ENCODE measurements at places on chromosomes 7 and 10.

DNA sequence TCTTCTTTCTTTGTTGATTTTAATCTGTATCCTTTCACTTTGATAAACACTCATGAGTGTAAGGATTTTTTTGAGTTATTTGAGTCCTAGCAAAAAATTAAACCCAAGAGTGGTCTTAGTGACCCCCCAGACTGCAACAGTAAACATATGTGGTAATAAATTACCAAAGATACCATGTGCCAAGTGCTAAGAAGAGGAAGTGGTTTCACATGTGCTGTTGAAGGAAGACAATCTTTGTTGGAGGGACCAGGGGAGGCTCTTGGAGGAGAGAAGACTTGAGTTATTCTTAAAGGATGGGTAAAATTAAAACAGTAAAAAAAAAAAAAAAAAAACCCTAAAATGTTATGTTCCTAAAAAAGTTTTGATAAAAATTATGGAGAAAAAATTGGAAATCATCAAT, 150.2 kb downstream of the SEC23IP start:
- DNase-seq, result no peak

- no peak for DNase-seq
Observed at GRCh38 chr7:51175316-51175991, 141.2 kb downstream of the COBL start.

- no peak for DNase-seq
Observed at GRCh38 chr10:78471326-78471722, 437.7 kb downstream of the RPS24 start.

DNA sequence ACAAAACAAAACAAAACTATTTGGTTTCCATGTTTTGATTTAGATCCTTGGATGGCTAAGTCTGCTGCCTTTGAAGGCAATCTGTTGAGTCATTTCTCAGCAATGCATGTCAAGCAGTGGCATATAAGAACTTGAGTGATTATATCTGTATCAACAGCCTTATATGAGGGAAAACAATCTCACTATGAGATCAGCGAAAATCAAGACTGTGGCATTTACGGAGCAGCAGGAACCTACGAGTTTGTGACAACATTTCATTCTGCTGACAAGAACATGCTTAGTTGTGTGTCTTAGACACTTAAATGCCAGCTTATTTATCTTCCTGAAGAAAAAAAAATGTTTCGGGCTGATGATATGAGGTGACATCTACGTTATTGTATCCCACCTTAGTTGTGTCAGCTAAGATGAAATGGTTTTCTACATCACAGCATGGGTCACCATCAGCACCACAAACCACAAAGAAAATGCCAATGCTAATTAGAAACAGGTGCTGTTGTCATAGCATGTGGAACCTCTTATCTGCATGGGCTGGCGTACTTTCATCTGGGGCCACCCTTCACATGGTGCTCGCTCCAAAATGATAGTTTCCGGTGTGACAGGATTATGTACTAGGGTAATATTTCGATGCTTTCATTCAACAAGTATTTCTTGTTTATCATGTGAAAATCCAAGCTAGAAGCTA, 1085.5 kb downstream of the SORCS1 start:
- no peak for DNase-seq

DNA sequence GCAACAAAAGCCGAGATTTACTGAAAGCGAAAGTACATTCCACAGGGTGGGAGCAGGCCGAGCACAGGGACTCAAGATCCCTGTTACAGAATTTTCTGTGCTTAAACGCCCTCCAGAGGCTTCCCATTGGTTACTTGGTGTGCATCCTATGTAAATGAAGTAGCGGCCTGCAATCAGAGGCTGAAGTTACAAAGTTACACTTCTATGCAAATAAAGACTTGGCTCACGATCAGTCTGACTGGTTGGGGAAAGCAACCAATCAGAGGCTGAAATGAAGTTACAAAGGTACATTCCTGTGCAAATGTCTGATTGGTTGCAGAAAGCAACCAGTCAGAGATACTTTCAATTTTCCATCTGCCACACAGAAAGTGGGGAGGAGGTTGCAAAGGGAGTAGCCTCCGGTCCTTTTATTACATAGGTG, 4.1 kb downstream of the ACBD7 start:
- DNase-seq, result no peak

- no peak for DNase-seq
Observed at GRCh38 chr7:148319316-148319808, 271.2 kb upstream of the C7orf33 start.

- no peak for DNase-seq
Observed at GRCh38 chr10:74432841-74433594, 282.0 kb downstream of the ADK start.

GRCh38 chr7:23396222-23397015, 73.9 kb downstream of the IGF2BP3 start:
- no peak for DNase-seq

- no peak for DNase-seq
Observed at GRCh38 chr10:43892062-43892770, 243.5 kb upstream of the ZNF32 start.

DNA sequence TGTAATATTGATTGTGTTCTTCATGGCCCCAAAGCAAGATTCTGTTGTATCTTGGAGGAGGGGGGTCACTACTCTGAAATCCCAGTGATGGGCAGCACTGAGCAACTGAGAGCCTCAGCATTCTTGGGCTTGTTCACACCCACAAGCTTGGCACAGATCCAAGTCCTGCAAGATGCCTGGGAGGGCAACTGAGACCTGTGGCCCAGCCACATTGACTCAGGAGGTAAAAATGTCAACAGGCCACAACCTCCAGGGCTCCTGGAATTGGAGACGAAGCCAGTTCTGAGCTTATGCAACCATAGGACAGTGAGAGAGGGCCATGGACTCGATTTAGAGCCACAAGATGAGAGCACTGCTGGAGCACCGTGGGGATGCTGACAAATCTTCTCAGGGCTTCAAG, 3.1 kb upstream of the DOCK1 start:
- DNase-seq, result no peak

DNA sequence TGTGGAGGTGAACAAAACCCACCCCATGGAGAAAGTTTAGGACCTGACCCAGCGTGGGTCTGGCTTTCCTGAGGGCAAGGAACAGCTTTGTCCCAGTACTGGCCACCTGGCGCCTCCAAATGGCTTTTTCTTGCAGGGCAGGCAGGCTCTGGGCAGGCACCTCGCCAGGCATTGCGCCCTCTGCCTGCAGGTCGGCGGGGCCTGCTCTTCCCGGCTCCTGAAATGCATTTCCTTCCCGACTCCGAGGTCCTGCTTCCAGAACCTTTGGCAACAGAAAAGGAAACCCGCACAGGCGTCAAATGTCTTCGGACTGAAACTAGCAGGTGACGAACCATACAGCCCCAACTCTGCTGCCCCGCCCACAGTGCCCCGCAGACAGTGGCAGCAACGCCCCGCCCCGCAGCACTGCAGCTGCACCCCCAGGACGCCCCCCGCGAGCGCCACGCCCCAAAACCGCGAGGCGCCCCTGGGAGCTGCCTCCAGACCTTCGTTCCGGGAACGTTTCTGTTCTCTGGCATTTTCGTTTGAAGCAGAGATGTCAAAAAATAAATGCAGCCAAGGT, 65.5 kb downstream of the C10orf143 start:
- DNase-seq, result no peak

GRCh38 chr7:8114175-8114574, 145.6 kb downstream of the GLCCI1 start:
- no peak for DNase-seq

- DNase-seq, result no peak
Observed at GRCh38 chr10:986881-987619, 1.2 kb upstream of the GTPBP4 start.

GRCh38 chr7:111752022-111752582, 189.8 kb upstream of the IMMP2L start:
- DNase-seq, result peak; percentile 55

GRCh38 chr7:496528-497295, 22.9 kb downstream of the PDGFA start:
- no peak for DNase-seq

- DNase-seq, result no peak
Observed at GRCh38 chr7:99386584-99387238, 12.2 kb downstream of the ARPC1B start.

GRCh38 chr7:97024209-97025129, at the start of gene DLX5:
DLX5 (minus strand) TSS chr7:97024831; CDS start chr7:97024623, 208 bp downstream.
- no peak for DNase-seq

GRCh38 chr7:123719197-123719721, 29.5 kb downstream of the WASL start:
- no peak for DNase-seq

- no peak for DNase-seq
Observed at GRCh38 chr10:102670871-102671434, 26.7 kb downstream of the TRIM8 start.

- DNase-seq, result no peak
Observed at GRCh38 chr10:14826076-14826829, 11.6 kb downstream of the CDNF start.

DNA sequence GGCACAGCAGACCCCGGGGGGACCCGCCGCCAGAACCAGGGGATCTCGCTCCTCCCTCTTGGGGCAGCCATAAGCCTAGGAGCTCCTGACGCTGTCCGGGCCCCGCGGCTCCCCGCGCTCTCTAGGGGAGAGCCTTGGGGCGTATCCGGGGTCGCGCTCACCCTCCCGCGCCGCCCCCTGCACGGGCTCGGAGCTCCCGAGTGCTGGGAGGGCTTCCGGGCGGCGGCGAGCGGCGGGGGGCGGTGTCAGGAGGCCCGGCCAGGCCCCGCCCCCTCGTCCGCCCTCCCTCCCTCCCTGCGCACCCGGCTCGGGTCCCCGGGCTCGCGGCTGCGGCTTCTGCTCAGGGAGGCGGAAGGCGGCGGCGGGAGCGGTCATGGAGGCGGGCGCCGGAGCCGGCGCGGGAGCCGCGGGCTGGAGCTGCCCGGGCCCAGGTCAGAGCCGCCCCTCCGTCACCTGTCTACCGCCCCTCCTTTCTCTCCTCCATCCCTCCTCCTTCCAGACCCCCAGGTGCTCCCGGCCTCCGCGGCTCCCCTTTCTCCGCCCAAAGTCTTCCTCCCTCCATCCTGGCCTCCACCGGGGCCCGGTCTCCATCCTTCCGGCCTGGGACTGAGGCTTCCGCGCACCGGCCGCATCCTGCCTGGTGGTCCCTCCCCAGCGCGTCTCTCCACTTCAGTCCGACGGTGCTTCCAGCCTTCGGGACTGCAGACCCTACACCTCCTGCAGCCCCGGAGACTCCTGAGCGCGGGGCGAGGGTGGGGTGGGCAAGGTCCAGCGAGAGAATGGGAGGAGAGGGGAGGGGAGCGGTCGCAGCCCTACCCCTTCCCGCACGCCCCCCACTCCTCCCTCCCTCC, at the start of gene CCDC136:
Gene CCDC136 (plus strand): TSS at position 848 of the 851 bp plus-strand sequence. CDS start 444 bp downstream, outside the sequence.
- DNase-seq, result peak; percentile 51

DNA sequence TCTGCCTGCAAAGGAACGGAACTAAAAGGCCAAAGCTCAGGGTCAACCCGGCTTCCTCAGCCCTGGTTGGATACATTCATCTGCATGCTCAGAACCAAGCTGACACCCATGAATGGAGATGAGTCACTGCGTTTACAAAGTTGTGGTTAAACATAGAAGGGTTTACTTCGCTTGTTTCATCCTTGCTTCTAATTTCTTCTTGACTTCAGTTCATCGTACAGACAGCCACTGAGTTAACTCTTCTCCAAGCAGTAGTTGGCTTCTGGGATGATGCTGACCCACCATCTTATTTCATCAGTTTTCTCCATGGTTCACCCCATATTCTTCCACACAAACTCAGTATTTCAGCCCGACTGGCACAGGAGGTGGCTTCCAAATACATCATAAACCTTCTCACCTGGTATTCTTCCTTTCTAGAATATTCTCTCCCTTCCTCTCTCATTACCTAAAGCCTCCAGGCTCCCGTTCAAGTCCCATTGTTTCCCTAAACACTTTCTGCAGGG, 166.3 kb upstream of the RNF32 start:
- no peak for DNase-seq

DNA sequence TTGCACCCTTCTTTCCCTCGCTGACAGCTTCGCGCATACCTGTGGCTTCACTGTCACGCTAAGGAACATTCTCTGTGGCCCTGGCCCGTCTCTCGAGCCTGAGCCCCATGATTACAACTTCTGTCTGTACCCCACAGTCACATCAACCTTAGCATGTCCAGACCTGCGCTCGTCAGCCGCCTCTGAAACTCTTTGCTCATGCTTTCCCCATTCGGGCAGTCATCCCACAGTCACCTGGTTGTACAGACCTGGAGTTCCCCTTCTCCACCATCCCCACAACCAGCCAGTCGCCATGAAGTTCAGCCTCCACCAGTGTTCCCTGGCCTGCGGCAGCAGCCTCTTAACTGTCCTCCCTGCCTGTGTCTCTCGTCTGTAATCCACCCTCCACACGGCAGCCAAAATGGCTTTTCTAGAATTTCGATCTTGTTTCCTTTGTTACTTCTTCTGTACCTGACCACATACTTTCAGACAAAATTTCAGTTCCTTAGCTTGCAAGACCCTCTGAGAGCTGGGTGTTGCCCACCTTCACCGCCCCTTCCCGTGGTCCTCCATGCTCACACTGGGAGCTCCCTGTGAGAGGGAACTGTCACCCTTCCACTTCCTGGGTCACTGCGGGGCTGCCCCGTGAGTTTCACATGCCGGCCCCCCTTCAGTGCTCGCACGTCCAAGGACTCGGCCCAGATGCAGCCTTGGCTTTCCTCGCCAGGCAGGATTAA, 229.2 kb downstream of the CELF2 start:
- DNase-seq, result no peak

- DNase-seq, result no peak
Observed at GRCh38 chr10:71964098-71964742, at the start of gene CHST3. CHST3 (plus strand) TSS chr10:71964395; CDS start chr10:72005843, 41,448 bp downstream.

GRCh38 chr10:14487488-14487883, 156.8 kb upstream of the FRMD4A start:
- DNase-seq, result no peak

DNA sequence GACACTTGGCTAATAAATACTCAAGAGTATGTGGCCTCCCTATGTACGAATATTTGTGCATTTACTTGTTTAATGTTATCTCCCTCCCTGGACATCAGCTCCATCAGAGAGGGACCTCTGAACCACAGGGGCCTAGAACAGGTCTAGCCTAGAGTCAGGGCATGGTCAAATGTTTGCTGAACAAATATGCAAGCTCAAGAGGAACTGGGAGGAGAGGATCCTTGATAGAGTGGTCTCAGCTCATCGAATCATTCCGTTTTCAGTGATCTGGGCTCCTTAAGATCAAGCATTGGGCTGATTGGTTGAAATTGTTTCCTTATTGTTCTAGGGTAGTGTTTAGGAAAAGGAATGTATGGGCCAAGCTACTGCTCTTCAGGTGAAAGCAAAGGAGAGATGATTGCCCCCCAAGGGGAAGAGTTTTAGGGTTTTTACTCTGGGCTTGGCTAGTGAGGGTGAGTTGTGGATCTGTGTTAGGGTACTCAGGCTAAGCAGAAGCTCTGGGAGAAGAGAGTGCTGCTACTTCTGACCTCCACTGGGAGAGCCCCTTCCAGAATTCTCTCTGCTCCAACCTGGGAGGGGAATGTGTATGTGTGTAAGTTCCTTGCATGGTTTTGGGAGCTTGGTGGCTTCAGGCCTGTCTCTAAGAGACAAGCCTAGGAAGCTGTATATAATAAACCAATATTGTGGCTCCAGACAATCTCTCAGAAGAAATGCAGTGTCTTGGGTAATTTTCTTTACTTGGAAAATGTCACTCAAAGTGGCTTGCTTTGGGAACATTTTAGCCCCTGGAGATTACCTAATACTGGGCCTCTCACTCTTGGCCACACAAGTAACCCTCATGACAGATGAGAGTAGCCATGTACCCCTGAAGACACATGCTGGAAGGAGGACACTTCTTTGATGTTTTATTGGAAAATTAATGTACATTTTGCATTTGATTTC, 110.0 kb downstream of the EMX2 start:
- no peak for DNase-seq

GRCh38 chr7:100157334-100158228, 942 bp downstream of the TRAPPC14 start:
- DNase-seq, result no peak

Measured in activated CD4-positive, alpha-beta T cell treated with anti-CD3 and anti-CD28 coated beads, Interleukin-2, amount 50 U/mL, for 24 hours (primary cell).